Effector memory CD4-positive, alpha-beta T cell (primary cell): ENCODE measurements at places on chromosomes 7 and 10.

GRCh38 chr7:109579901-109580300 lies 1010.2 kb downstream of the DNAJB9 start:
- no peak for DNase-seq

- DNase-seq, result no peak
Observed at GRCh38 chr7:131021460-131021859, 287.5 kb upstream of the KLF14 start.

DNA sequence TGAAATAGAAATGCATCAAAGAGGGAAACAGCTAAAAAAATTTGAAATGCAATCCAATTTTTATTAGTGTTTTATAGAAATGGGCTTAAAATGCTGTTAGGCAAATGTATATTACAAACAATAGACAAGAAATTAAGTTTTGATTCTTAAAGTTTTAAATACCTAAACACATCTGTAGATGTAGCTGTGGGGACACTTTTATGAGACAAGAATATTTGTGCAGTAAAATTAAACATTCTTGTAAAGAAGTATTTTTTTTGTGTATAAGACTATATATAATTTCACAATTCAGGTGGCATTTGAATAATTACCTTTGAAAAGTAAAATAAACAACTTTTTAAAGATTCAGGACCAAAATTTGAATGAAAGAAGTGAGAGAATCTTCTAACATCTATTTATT lies 1015.9 kb downstream of the REEP3 start:
- no peak for DNase-seq

DNA sequence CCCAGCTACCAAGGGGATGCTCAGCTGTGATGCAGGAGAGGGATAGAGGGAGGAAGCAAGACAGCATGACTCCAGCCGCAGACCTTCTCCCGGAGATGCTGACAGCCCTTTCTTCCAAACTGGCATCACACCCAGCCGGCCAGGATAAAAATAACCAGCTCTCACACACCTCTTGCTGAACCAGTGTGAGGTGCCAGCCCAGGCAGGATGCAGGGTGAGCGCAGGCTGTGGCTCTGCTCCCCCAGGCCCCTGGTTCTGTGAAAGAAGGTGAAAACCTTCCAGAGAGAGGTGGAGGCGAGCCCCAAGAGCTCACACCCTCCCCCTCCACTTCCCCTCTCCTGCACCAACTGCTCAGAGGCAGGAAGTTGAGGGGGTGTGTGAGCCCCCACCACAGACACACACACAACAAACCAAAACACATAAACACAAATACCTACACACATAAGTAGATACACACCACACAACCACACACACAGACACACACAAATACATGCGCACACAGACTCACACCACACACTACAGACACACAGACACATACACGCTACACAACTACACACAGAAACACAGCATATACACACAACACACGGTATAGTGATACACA lies 4.0 kb downstream of the GPR15LG start:
- no peak for DNase-seq

GRCh38 chr7:29890251-29890650 lies 83.9 kb downstream of the WIPF3 start:
- no peak for DNase-seq

GRCh38 chr7:158409120-158409519 lies 178.5 kb downstream of the PTPRN2 start:
- no peak for DNase-seq

GRCh38 chr7:157165987-157166386 lies 27.3 kb downstream of the UBE3C start:
- DNase-seq, result no peak

GRCh38 chr7:131625817-131626372 lies 69.5 kb upstream of the PODXL start:
- no peak for DNase-seq

- DNase-seq, result no peak
Observed at GRCh38 chr7:127890726-127891125, 140.5 kb downstream of the LRRC4 start.

- no peak for DNase-seq
Observed at GRCh38 chr7:43764807-43765491, 6.5 kb downstream of the BLVRA start.

- no peak for DNase-seq
Observed at GRCh38 chr7:155517969-155518368, 28.4 kb downstream of the CNPY1 start.

- no peak for DNase-seq
Observed at GRCh38 chr10:79418274-79418673, 27.1 kb downstream of the ZCCHC24 start.
